Stimulated activated CD8-positive, alpha-beta memory T cell treated with anti-CD3 and anti-CD28 coated beads, Interleukin-7, amount 100 ng/mL, for 24 hours (primary cell): ENCODE measurements at places on chromosomes 3 and 15.

DNA sequence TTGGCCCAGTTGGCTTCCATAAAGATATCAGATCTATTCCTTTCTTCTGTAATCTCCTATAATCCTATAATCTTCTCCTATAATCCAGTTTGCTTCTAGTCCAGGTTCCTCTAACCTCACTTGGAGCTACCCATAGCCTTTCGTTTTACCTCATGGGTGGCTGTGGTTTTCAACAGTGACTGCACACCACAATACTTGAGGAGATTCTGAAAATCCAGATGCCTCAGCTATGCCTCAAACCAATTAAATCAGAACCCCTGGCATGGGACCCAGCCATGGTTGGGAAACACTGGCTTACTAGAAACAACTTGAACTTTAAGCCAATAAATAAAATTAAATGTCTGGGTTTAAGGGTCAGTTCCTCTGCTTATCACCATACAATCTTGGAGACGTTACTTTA, 86.1 kb upstream of the NTRK3 start:
- DNase-seq: no peak

DNA sequence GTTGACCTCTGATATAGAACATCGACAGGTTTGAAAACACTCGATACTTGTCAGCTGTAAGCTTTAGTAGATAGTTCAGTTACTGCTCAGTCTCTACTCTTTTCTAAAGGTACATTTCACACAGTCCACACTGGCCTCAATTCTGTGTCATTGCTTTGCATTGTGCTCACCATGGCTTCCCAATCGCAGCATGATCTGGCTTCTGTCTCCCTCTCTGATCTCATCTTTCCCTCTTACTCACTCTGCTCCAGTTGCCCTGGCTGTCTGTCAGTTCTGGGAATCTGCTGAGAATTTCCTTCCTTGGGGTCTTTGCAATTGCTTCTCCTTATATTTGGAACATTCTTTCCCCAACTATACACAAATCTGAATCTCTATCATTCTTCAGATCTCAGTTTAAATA, 80.6 kb downstream of the GTF2E1 start:
- no peak for DNase-seq

GRCh38 chr15:52154896-52155865, 36.0 kb downstream of the GNB5 start:
- DNase-seq: no peak

DNA sequence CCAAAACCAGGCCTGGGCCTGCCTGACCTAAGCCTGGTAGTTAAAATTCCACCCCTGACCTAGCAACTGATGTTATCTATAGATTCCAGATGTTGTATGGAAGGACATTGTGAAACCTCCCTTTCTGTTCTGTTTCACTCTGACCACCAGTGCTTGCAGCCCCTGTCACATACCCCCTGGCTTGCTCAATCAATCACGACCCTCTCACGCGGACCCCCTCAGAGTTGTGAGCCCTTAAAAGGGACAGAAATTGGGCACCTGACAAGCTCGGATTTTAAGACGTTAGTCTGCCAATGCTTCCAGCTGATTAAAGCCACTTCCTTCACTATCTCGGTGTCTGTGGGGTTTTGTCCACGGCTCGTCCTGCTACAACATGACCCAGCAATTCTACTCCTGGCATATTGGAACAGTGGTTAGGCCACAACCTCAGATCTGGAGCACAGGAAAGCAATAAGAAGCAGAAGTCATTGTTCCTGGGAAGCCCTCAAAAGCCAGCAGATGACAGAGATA, 36.7 kb upstream of the LHFPL4 start:
- DNase-seq: no peak

DNA sequence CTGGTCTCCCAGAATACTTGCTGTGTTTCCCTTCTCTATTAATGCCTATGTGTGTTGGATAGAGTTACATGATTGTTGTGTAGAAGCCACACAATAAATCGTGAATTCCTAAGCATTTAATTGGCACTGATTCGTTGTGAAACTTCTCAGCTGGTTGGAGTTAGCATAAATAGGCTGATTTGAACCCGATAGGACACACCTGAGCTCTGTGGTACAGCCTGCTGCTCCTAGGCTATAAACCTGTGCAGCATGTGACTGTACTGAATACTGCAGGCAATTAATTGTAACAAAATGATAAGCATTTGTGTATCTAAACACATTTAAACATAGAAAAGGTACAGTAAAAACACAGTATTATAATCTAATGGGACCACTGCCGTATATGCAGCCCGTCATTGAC, 4.9 kb downstream of the ACAD11 start:
- no peak for DNase-seq

DNA sequence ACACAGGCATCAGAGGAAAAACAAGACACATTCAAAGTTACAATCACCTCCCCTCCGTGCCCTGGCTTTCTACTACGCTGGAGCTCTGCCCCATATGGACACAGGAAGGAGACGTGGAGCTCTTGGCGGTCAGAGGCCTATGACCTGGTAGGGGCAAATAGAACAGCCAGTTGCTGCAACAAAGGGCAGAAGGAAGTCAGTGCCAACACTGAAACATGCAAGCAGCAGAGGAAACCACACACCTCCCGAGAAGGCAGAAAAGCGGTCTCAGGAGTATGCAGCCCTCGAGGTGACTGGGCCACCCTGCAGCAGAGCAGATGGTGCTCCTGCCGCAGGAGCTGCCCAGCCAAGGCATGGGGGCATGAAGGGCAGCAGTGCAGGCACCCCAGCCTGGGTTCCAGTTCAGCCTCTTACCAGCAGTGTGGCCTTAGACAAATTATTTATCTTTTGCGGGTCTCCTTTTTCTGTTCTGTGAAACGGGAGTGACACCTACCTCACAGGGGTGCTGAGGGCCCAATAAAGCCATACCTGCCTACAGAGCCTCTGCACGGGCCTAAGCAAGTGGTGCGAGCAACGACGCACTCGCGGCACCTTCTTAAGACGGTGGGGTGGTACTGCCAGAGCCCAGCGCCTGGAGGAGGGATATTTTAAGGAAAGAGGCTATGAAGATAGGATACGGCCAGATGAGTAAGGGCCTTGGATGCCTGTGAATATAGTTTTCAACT, 8.6 kb downstream of the ZXDC start:
- DNase-seq: no peak

DNA sequence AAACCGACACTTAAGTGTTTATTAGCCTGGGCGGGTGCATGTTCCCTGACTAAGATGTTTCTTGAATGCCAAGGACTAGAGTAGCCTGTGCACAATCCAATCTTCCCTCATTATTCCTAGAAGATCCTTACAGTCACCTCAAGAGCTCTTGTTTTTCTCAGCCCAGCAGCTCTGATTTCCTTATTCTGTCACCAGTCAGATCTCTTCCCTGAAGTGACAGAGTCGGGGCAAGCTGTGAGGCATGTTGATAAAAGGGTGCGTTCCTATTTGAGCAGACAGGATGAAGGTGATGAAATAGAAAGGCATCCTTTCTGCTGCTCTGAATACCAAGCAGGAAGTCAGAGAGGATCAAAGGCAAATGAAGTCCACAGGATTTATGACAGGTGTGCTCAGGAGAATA, 125.6 kb upstream of the MCTP2 start:
- DNase-seq: no peak

GRCh38 chr15:92492551-92493115, 99.0 kb downstream of the ST8SIA2 start:
- no peak for DNase-seq

DNA sequence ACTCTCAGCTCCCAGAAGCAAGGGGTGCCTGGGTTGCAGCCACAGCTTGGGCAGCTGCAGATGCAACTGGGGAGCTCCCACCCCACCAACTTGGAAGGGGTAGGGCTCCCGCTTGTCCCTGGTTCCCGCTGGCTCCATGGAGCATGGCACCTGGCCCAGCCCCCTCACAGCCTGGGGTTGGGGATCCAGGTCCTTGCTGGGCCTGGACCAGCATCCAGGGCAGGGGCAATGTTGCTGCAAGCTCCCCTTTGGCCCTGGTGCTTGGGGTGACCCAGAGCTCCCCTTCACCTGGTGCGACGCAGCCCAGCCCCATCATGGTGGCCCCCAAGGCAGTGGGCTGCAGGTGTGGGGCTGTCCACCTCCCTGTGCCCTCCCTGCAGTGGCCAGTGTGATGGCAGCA, 99.6 kb upstream of the FRMD4B start:
- no peak for DNase-seq

GRCh38 chr3:170997961-170998913, 28.3 kb downstream of the SLC2A2 start:
- no peak for DNase-seq

- DNase-seq: no peak
Measured at GRCh38 chr15:39598186-39598850, 17.4 kb downstream of the THBS1 start.

DNA sequence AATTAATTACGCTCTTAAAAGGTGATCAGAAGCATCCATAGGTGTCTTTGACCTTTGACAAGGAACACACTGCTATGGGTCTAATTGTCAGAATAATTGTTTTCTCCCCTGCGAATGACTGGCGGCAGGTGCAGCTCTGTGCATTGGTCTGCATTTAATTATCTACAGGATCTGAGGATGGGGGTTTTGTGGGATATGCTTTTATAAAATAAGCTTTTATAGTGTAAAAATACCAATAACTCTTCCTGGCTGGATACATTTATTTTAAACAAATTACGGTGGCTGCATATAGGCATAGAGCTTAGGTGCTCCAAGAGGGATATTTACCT, 201.6 kb upstream of the RGMA start:
- no peak for DNase-seq

DNA sequence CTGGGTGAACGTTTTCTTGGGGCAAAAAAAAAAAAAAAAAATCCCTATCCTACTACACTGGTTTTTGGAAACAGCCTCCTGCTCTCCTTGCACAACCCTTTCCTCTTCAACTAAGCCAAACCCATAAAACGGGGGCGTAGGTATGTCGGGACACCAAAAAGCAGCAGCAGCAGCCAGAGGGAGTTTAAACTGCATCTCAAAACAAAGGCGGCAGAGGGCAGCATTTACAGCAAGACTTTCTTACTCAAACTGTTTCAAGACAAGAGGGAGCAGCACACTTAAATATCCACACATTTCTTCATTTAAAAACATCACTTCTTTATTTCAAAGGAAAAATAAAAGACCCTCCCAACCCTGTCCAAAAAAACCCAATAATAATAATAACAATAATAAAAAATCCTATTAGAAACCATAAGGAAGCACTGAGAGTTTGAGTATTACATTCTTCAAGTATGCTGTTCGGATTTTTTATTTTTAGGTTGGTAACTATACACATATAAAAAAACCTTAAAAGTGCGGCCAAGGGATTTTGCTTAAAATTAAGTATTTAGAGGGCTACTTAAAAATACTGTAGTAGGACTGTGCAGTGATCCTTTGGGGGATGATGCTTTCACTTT, 43.9 kb upstream of the PLXND1 start:
- DNase-seq: no peak

DNA sequence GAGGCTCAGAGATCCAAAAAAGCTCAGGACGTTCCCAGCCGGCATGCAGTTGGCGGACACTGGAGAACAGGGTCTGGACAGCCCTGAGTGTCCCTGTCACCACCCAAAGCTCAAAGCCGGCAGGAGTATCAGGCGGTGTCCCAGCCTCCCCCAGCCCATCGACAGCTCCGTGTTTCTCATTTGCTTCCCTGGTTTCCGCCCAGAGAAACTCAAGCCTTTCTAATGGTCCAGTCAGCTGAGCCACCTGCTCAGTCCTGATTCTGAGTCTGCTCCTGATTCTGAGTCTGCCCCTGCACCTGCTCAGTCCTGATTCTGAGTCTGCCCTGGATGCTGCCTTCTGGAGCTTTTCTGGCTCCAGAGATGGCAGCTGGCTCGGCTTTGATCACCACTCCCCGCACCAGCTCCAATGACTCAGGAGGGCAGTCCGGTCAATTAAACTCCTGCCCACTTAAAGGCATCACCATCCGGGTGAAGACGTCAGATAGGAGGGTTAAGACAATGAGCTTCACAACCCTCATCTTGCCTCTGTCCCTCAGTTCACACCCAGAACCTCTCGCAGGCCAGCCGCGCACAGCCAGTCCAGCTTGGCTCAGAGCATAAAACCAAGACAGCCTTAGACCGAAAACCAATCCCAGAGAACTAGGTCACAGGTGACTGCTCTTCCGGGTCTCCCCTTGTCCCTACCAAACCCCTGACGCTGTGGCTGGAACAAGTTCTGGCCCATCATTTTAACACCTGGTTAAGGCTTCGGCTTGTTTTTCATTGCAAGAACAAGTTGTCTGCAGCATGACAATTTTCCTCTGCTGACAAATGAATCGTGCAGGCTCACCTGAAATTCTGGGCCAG, 6.8 kb downstream of the PCSK6 start:
- no peak for DNase-seq

GRCh38 chr3:50617096-50617791, at the start of gene MAPKAPK3:
MAPKAPK3 (plus strand) TSS chr3:50617151; CDS start chr3:50617566, 415 bp downstream.
- no peak for DNase-seq

DNA sequence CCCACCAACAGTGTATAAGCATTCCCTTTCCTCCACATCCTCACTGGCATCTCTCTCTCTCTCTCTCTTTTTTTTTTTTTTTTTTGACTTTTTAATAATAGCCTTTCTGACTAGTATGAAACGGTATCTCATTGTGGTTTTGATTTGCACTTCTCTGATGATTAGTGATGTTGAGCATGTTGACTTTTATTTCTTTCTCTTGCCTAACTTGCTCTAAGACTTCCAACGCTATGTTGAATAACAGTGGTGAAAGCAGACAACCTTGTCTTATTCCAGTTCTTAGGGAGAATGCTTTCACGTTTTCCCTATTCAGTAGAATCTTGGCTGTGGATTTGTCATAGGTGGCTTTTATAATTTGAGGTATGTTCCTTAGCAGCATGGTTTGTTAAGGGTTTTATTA, 249.4 kb upstream of the MDFIC2 start:
- no peak for DNase-seq

DNA sequence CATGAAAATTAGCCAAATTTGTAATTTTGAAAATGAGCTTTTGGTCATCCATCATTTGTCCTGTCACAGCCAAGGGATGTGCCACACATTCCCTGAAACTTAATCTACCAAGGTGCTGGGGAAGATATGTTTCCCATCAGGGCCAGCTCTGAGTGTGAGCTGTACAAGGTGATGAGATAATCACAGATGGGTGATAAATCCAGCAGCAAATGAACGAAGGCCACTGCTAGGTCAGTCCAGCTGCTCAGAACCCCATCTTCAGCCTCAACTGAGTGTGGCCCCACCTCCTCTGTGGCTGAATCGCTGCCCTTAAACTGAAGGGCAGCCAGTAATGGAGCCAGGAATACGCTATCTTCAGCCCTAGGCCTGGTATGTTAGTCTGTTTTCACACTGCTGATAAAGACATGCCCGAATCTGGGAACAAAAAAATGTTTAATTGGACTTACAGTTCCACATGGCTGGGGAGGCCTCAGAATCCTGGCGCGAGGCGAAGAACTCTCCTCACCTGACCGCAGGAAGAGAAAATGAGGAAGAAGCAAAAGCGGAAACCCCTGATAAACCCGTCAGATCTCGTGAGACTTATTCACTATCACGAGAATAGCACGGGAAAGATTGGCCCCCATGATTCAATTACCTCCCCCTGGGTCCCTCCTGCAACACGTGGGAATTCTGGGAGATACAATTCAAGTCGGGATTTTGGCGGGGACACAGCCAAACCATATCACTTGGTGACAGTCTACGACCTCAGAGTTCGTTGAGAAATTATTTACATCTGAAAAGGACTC, 553.0 kb downstream of the NTRK3 start:
- no peak for DNase-seq

GRCh38 chr15:48058371-48058770, 62.4 kb upstream of the SLC24A5 start:
- DNase-seq: no peak

- DNase-seq: no peak
Measured at GRCh38 chr3:102060814-102061213, 211.5 kb downstream of the NFKBIZ start.

GRCh38 chr15:66725464-66725785, 23.4 kb downstream of the SMAD6 start:
- DNase-seq: no peak

GRCh38 chr3:133965906-133966305, 63.8 kb downstream of the SLCO2A1 start:
- no peak for DNase-seq

- DNase-seq: no peak
Measured at GRCh38 chr3:42674146-42674545, 11.2 kb upstream of the KLHL40 start.
